Naive thymus-derived CD4-positive, alpha-beta T cell (primary cell): ENCODE measurements at places on chromosomes 7 and 10. TPM values are rescaled to one million over a fixed set of nuclear protein-coding genes. Genes with fewer than 3 reads are reported as not detected.
A peak's percentile ranks its signal among the peaks of the same experiment; 100 is the strongest.

ASZ1 gene
- not detected for total RNA-seq

DNA sequence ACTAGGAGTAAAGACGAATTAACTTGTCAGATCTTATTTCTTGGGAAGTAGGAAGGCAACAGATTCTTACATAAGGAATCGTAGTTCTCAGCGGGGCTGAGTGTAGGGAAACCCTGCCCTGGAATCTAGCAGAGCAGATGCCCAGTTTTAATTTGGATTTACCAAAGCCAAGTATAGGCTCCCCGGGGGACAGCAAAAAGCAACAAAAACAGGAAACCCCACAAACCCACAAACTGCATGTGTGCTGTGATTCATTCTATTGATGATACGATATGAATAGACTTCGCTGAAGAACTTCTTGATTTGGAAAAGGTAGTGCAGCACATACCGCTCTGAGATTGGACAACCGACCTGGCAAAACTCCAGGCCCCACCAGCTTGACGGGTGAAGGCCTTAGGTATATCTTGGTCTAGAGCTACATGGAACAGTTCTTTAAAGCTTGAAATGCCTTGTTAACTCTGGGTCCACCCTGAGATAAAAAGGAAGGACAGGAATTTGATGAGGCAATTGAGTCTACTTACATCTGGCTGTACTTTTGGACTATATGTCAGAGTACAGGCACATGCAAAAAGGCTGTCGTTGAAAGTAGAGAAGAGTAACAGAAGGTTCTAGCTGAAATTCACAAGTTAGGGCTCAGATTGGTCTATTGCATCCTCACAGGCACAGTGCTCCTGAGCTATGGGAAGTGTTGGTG, 49.1 kb downstream of the STRA8 start:
- no peak for DNase-seq
- no peaks in the 10 kb centered on the region for H3K4me1 ChIP-seq
- H3K4me3 ChIP-seq: no peak overlapping the region

- H3K27ac ChIP-seq: no peak overlapping the region
- no peak for DNase-seq
- H3K36me3 ChIP-seq: no peaks in the 10 kb centered on the region
- no peaks in the 10 kb centered on the region for H3K27me3 ChIP-seq
- no peak overlapping the region for H3K4me3 ChIP-seq
- no peaks in the 10 kb centered on the region for H3K4me1 ChIP-seq
Observed at GRCh38 chr10:23975431-23975830, 233.5 kb upstream of the KIAA1217 start.

DNA sequence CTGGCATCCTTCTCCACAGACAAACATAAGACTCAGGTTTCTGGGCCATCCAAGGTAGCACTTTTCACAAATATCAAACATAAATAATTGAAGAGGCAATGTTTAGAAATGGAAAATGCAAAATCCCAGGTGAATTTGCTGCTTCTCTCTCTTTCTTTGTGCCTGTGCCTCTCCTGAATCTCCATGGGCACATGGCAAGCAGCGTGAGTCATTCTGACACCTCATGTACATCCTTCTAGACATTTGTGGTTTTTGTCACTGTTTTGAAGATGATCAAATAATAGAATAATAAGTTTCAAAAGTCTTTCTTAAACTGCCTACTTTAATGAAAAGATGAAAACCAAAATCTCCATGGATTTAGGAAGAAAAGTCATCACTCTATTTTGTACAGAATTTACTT, 60.3 kb upstream of the RAB11FIP2 start:
- no peaks in the 10 kb centered on the region for H3K4me1 ChIP-seq
- DNase-seq: no peak
- no peak overlapping the region for H3K4me3 ChIP-seq
- no peaks in the 10 kb centered on the region for H3K36me3 ChIP-seq
- no peaks in the 10 kb centered on the region for H3K27me3 ChIP-seq

GRCh38 chr7:100476903-100477870, 1.8 kb downstream of the TSC22D4 start:
- peaks cover 18% of the 10 kb centered on the region for H3K36me3 ChIP-seq
- H3K27ac ChIP-seq: peak overlapping the region; percentile 87
- no peaks in the 10 kb centered on the region for H3K27me3 ChIP-seq
- no peak for DNase-seq
- peaks cover 43% of the 10 kb centered on the region for H3K4me1 ChIP-seq

- H3K4me1 ChIP-seq: no peaks in the 10 kb centered on the region
- H3K27ac ChIP-seq: no peak overlapping the region
- no peak overlapping the region for H3K4me3 ChIP-seq
- H3K27me3 ChIP-seq: no peaks in the 10 kb centered on the region
Observed at GRCh38 chr7:31782411-31782991, 95.5 kb downstream of the PPP1R17 start.

DNA sequence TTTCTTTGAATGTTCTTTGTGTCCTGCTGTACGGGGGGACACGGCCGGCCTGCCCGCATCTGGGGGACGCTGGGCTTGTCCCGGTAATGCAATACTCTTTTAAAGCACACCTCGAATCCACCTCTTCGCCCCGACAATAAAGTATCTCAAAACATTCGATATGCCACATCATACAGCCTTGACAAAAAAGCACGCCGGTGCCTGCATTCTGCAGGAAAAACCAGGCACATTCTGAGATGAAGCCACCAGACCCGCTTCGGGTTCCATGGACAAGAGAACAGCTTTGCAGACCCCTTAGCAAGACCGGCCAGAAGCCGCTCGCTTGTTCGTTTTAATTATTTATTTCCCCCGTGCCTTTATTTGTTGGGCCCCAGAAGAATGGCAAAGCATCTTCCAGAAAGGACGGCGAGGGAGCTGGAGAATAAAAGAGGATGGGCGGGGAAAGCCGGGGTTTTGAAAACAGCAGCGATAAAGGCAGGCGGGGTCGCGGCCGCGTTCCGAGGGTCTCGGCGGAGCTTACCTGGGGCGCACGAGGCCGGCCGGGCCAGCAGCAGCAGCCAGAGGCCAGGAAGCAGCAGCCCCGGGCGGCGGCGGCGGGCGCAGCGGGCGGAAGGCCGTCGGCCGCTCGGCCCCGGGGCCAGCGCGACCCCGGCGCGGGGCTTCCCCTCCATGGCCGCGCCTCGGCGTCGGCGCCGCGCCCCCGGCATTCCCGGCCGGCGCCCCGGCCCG, 462 bp downstream of the KIAA1549 start:
- peaks cover 6% of the 10 kb centered on the region for H3K4me1 ChIP-seq
- H3K4me3 ChIP-seq: peak overlapping the region; percentile 37
- DNase-seq: no peak

DNA sequence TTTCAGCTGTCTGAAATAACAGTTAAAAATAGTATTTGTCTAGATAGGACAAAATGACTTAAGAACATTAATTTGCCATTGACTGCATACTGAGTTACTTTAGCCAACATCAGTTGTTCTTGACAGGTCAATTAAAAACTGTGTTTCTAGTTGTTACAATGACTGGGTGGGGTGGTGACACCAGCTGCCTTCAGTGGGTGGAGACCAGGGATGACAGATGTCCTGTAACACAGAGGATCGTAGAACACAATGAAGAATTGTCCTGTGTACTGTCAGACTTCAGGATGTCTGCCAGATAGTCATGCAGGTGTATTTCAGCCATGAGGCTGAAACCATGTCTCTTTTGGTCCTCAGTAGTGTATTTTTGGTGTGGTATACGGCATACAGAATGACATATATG, 24.4 kb downstream of the TRUB1 start:
- no peaks in the 10 kb centered on the region for H3K4me1 ChIP-seq
- no peak for DNase-seq
- no peak overlapping the region for H3K4me3 ChIP-seq
- H3K36me3 ChIP-seq: peaks cover 13% of the 10 kb centered on the region
- H3K27ac ChIP-seq: no peak overlapping the region

- H3K4me1 ChIP-seq: no peaks in the 10 kb centered on the region
- no peaks in the 10 kb centered on the region for H3K36me3 ChIP-seq
Observed at GRCh38 chr10:123213192-123213591, 59.0 kb downstream of the BUB3 start.

GRCh38 chr7:50153148-50153547, 60.1 kb upstream of the ZPBP start:
- no peak overlapping the region for H3K27ac ChIP-seq
- no peaks in the 10 kb centered on the region for H3K36me3 ChIP-seq
- DNase-seq: no peak
- H3K4me3 ChIP-seq: no peak overlapping the region
- H3K4me1 ChIP-seq: peaks cover 24% of the 10 kb centered on the region
- no peaks in the 10 kb centered on the region for H3K27me3 ChIP-seq

- no peak overlapping the region for H3K27ac ChIP-seq
- H3K4me1 ChIP-seq: peaks cover 4% of the 10 kb centered on the region
- H3K36me3 ChIP-seq: no peaks in the 10 kb centered on the region
- DNase-seq: no peak
- no peaks in the 10 kb centered on the region for H3K27me3 ChIP-seq
- H3K4me3 ChIP-seq: no peak overlapping the region
Observed at GRCh38 chr10:101566333-101567164, 21.5 kb downstream of the POLL start.

GIMAP6 gene
- 62.9 TPM for total RNA-seq

- H3K27me3 ChIP-seq: no peaks in the 10 kb centered on the region
- H3K27ac ChIP-seq: no peak overlapping the region
- H3K36me3 ChIP-seq: no peaks in the 10 kb centered on the region
Observed at GRCh38 chr7:21024485-21024867, 237.8 kb upstream of the SP8 start.

- H3K27ac ChIP-seq: peak overlapping the region; percentile 64
- peaks cover 7% of the 10 kb centered on the region for H3K4me1 ChIP-seq
- peak overlapping the region; percentile 50 for H3K4me3 ChIP-seq
- H3K36me3 ChIP-seq: no peaks in the 10 kb centered on the region
- peak; percentile 64 for DNase-seq
- no peaks in the 10 kb centered on the region for H3K27me3 ChIP-seq
Observed at GRCh38 chr7:41881331-41882130, 178.6 kb upstream of the INHBA start.
